GM12892 (cell line): ENCODE measurements at places on chromosomes 4 and X.

DNA sequence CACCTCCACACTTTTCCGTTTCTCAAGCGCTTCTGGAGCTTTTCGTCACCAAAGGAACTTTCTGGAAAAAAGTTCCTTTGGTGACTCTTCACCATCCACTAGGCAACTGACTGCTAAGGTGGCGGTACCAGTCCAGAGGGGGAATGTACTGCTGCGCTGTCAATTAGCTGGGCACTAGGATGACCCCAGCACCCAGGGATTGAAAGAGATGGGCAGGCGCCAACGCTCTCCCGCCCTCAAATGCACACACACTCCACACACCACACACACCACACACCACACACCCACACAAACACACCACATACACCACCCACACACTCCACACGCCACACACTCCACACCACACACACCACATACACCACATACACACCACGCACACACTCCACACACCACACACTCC, 10.4 kb downstream of the PRDM8 start:
- DNase-seq, result no peak

DNA sequence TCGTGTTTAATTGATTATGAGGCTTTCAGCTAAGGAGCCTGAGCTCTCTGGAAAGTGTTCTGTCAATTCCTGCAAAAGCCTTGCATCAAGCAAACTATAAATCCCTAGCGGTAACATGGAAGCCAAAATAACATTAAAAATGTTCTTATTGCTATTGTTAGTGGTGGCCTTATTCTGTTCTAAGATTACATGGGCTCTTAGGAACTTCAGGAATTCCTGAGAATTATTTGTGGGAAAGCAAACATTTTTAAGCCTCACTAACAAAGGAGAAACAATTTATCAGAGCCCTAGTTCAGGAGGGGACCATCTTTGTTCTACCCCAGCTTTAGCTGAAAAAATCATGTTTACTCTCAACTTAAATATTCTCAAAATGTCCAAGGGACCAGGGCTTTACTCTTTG, 119.6 kb downstream of the PAPSS1 start:
- no peak for DNase-seq

DNA sequence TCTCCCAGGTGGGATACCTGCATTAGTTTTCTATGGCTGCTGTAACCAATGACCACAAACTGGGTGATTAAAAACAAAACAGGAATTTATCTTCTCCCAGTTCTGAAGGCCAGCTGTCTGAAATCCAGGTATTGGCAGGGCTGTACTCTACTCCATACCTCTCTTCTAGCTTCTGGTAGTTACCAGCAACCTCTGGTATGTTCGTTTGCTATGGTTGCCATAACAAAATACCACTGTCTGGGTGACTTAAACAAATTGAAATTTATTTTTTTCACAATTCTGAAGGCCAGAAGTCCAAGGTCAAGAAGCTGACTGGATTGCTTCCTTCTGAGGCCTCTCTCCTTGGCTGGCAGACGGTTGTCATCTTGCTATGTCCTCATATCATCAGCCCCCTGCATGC, 642.1 kb upstream of the TENM3 start:
- DNase-seq, result no peak

GRCh38 chr4:30817447-30817846, 97.3 kb downstream of the PCDH7 start:
- DNase-seq, result no peak

- no peak for DNase-seq
These were observed 63.7 kb upstream of the RPL34 start for GRCh38 chr4:108556588-108557200.

DNA sequence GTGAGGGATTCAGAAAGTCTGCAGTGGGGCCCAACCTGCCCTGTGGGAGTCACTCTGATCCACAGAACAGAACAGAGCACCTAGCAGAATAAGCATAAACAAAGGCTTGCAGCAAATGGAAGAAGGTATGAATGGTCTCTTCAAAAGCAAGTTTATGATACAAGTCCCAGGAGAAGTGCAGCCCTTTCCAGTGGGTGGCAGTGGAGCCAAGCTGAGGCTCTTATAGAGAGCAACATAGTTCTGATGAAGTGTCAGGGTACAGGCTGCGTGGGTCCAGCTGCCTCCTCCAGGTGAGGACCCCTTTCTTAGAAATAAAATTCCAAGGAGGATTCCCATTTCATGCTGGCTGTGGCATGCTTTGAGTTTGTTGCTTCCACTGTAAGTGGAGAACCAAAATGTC, 88.8 kb upstream of the PAK3 start:
- no peak for DNase-seq

DNA sequence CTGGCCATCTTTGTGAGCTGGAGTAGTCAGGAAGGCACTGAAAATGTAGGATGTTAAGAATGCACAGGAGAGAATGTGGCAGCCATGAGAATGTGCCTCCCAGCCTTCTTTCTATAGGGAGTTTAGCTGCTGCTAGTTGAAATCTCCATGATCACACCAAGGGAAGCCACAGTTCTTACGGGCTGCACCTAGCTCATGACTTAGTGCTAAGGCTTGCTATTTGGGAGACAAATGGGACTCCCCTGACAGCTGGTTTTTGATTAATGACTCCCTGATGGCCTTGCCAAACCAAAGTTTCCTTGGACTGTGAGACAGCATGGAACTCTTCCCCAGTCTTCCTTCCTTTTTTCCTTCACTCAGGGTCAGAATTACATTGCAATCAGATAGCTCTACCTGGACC, 9.2 kb downstream of the CTSO start:
- DNase-seq, result no peak

DNA sequence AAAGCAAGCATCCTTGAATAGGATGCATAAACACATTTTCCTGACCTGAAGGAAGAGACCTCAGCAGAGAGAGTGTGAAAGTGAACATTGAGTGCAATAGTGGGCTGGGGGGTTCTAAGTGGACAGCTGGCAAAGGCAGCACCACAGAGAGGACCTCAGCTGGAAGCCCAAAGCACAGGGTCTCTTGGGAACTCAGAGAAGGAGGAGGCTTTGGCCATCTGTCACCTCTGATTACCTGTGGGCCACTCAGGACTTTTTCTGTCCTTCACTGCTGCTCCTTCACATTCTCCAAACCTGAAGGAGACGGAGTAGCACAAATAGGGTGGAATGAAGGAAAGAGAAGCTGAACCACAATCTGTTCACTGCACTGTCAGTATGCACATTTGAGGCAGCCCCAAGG, 37.9 kb upstream of the FAT4 start:
- DNase-seq, result no peak
